ENCODE measurements at places on chromosomes 5 and 9.

DNA sequence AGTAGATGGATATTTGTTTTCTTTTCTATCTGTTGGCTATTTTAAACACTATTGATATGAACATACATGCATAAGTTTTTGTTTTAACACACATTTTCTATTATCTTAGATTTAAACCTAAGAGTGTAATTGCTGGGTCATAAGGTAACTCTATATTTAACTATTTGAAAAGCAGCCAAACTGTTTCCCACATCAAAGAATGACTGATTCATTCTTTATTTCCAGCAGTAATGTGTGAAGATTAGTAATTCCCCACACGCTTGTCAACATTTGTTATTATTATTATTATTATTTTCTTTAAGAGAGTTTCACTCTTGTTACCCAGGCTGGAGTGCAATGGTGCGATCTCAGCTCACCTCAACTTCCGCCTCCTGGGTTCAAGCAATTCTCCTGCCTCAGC is 1495.8 kb downstream of the EFNA5 start:
- no peak for DNase-seq

- no peak for DNase-seq
Observed at GRCh38 chr9:74775396-74775795, 112.3 kb downstream of the TRPM6 start.

- DNase-seq: no peak
Observed at GRCh38 chr5:172383191-172383802, 71.0 kb downstream of the SH3PXD2B start.

- peak; percentile 31 for DNase-seq
Observed at GRCh38 chr9:25427898-25428297, 250.3 kb downstream of the TUSC1 start.

DNA sequence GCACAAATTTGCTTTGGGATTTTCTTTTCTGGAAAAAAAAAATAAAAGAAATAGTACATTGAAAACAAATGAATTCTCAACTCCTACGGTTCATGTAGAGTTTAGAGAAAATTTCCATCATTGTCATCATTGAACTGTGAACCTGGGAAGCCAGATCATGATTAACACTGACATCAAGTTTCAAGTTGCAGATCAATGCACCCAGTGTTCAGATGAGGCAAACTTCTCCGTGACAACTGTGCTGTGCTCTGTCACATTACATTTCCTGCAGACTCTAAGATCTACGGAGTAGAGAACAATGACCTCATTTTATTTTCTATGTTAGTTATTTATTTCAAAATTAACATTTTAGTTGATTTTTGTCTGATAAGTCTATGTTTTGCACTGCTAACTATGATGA is 99.7 kb downstream of the MAP1B start:
- no peak for DNase-seq

DNA sequence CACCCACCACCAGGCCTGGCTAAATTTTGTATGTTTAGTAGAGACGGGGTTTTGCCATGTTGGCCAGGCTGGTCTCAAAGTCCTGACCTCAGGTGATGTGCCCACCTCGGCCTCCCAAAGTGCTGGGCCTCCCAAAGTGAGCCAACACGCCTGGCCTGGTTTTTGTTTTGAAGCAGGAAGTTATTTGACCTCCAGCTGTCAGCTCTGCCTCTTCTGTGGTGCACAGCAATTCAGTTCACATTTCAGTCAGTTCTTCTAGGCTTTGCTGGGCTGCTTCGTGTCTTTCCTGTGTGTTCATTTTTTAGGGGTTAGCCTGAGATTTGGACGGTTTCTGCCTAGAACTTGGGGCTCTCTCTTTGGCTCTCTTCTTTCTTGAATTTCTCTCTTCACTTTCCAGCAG is 8.9 kb downstream of the LCN1 start:
- DNase-seq: no peak

DNA sequence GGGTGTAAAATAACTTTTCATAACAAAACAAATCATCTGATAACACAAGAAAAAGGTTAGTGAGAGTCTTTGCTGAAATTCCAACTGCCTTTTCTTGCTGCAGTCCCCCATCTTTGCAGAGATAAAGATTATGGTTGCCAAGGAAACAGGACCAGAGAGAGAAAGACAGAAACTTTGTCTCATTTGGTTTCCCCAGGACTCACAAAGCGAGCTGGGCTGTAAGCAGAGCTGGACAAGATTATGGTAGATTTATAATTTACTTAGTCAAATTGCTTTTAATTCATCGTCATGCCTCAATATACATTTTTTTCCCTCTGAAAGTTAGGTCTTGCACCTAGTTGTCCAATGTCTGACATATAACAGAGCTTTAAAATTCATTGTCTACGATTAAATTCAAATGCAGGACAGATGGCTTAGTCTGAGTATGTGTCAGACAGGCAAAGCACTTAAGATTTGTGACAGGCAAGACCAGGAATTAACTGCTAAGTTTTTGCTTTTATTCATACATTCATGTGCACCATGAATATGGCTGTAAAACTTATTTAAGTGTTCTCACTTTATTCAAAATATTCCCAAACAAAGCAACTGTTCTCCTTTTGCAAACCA is 17.4 kb downstream of the ENC1 start:
- DNase-seq: no peak

DNA sequence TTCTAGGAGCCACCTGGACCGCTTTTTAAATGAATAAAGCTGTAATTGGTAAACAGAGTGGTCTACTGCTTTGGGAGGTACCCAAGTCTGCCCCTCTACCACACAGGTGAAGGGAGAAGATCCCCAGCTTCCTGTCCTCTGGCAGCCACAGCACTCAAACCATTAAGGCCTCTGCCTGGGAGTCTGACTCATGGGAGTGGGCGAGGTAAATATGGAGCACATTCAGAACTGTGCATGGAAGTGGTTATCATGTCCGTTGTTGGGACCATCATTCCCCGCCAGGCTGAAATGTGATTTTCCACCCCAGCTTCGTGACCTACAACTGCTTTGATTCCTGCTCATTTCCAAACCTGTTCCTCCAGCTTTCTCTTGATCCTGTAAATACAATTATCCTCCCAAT is 59.5 kb upstream of the ALDH1B1 start:
- DNase-seq: no peak

All from NCI-H2081 (cell line).